ENCODE measurements at places on chromosomes 3 and 15.

- peak; percentile 54 for DNase-seq
Observed at GRCh38 chr15:52082197-52083036, 30.2 kb downstream of the BCL2L10 start.

- DNase-seq, result no peak
Observed at GRCh38 chr3:110568246-110568645, 503.4 kb upstream of the NECTIN3 start.

- DNase-seq, result no peak
Observed at GRCh38 chr3:64074060-64074459, 50.8 kb upstream of the PSMD6 start.

GRCh38 chr3:127042634-127043033 is 59.7 kb downstream of the PLXNA1 start:
- DNase-seq, result no peak

- DNase-seq, result no peak
Observed at GRCh38 chr3:62922326-62922725, 47.1 kb upstream of the CADPS start.

DNA sequence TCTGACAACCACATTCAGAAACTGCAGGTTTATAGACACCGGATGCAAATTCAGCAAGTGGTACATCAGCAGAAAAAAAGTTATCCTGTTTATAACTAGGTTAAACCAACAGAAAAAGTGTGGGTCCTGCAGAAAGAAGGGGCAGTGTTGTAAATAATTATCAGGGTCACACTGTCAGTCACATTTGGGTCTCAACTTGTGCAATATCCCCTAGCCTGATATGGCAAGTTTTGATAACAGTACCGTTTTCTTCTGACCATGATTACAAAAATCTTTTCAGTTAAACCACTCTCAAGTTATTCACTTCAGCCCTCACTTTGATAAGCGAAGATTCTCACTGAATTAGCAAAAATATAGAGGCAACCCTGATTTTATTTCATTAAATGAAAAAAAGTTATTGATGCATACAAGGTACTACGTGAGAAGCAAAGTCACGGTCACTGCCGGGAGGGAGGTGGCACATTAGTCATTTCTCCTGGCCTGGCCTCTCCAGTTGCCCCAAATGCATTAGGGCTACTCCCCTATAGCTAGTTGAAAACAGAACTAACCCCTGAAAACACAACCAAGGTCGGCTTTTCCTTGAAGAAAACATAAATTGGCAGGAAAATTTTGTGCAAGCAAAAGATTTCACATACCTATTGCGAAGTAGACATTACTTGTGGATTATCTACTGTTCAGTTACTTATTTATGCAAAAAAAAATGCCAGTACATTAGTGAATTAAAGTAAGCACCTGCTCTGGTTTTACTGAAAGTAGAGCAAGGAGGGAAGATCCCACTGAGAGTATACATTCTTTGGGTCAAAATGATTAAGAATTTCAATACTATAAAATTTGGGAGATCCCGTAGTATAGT is 28.6 kb downstream of the IL5RA start:
- DNase-seq, result no peak

DNA sequence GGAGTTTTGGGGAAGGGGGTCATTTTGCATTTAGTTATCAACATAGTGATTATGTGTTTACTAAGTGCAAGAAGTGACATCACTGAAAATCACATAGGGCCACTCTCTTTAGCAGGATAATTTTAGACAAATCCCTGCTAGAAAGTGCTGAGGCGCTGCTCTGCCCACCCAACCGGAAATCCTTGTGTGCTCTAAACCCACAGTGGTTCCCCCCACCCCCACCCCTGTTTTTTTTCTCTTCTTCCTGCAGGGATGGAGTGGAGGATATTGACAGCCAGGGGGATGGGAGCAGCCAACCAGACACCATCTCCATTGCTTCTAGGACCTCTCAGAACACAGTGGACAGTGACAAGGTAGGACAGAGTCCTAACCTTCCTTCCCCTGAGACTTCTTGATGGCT is 234.2 kb upstream of the UMPS start:
- DNase-seq, result no peak
